Activated T-helper 2 cell treated with anti-CD3 and anti-CD28 coated beads, Interferon-gamma antibody, Interleukin-2, Interleukin-4, amounts not matched to agents 10 μg/mL and 5 μg/mL and 100 μg/mL, durations not matched to agents 14 hours and 24 hours and 36 hours (primary cell): ENCODE measurements at places on chromosomes 7 and 10.

- no peak for DNase-seq
- no peak overlapping the region for H3K4me3 ChIP-seq
- H3K27me3 ChIP-seq = no peaks in the 10 kb centered on the region
- H3K36me3 ChIP-seq = peaks cover 5% of the 10 kb centered on the region
Observed at GRCh38 chr7:151628846-151629604, 109.3 kb upstream of the RHEB start.

DNA sequence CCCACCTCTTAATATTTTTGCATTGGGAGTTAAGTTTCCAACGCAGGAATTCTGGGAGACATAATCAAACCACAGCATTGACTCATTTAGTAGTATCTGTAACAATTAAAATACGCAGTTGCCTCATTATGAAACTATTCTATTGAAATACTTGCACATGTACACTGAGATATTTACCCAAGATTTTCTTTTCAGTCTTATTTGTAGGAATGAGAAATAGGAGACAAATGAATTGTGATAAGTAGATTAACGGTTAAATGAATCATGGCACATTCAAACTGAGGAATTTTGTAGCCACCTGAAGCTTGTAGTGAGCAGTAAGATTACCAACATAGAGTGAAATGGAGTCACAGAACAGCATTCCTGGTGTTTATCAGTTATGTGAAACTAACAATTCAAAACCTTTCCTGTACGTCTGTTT lies 18.1 kb downstream of the RP9 start:
- no peak for DNase-seq
- no peaks in the 10 kb centered on the region for H3K27me3 ChIP-seq
- H3K4me1 ChIP-seq = no peaks in the 10 kb centered on the region
- H3K4me3 ChIP-seq = no peak overlapping the region
- H3K27ac ChIP-seq = no peak overlapping the region

- H3K4me1 ChIP-seq = peaks cover 1% of the 10 kb centered on the region
- H3K27ac ChIP-seq = no peak overlapping the region
- H3K4me3 ChIP-seq = no peak overlapping the region
- H3K36me3 ChIP-seq = peaks cover 32% of the 10 kb centered on the region
- H3K27me3 ChIP-seq = no peaks in the 10 kb centered on the region
Observed at GRCh38 chr10:70337201-70337651, 45.2 kb downstream of the LRRC20 start.

DNA sequence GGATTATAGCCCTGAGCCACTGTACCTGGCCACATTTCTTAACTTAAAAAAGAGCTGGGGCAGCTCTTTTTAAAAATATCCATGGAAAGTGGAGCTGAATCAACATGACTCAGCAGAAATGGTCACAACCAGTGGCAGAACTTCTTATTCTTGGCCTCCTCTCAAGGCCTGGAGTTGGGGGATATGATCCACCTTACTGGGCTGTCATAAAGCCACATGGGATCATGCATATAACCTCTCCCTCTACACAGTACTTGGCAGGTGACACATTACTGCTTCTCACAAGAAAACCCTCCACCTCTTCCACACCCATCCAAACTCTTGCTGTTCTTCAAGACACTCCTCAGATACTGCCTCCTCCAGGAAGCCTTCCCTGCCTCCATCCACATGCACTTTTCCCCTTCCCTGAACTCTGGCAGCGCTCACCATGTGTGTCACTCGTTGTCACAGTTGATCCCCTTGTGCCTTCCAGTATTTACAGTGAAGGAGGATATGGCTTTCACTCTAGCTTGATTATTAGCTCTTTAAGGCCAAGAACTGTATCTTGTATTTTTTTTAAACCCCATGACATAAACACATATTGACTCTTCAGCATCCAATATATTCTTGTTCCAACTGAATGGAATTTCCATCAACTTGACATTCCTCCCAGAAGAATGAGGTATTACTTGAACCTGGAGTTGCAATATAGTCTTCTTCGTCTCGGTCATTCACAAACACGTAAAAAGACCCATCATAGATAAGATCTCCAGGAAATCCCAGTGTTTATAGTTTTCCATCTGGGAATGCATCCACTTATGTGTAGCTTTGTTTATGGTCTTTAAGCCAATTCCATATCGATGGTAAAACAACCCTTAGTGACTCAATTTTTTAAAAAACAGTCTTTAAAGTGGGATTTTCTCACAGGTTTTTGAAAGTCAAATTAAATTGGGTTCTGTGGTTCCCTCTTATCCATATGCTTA lies 85.5 kb downstream of the TBXAS1 start:
- no peak overlapping the region for H3K4me3 ChIP-seq
- H3K27me3 ChIP-seq = peaks cover 9% of the 10 kb centered on the region
- peaks cover 19% of the 10 kb centered on the region for H3K4me1 ChIP-seq
- H3K36me3 ChIP-seq = no peaks in the 10 kb centered on the region

DNA sequence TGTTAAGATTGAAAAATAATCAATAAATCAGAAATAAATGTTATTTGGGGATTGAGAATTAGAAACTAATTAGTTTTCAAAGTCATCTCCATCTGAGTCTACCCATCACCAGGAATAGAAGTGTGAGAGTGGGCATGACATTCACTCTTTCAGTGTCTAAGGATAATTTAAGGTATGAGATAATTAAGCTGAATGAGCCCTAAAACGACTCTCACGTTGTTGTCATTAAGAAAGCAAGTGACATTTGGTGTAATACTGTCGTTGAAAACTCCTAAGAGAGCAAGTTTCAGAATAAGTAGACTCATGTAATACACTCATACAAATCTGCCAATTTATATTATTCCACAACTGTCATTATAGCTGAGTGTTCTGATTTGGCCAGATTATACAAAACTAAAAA lies 7.1 kb downstream of the AGMO start:
- no peaks in the 10 kb centered on the region for H3K36me3 ChIP-seq
- no peaks in the 10 kb centered on the region for H3K4me1 ChIP-seq
- H3K4me3 ChIP-seq = no peak overlapping the region
- H3K27me3 ChIP-seq = no peaks in the 10 kb centered on the region
- no peak for DNase-seq
- no peak overlapping the region for H3K27ac ChIP-seq

DNA sequence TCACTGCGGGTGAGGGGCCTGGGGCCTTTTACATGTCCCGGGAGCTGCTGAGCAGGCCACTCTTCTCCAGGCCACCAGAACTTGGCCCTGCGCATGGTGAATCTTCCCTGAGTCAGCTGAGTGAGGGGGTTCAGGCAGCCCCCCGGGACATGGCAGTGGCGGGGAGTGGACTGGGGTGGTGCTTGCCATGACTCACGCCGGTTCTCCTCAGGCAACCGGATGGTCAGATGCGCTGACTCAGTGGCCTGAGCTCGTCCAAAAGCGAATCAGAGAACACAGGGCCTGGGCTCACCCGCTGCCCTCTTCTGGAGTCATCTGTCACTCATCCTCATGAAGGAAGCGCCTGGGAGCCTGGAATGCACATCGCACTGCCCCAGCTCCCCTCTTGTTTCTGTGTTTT lies 33.5 kb downstream of the HTRA1 start:
- no peaks in the 10 kb centered on the region for H3K36me3 ChIP-seq
- no peak overlapping the region for H3K27ac ChIP-seq
- peaks cover 23% of the 10 kb centered on the region for H3K27me3 ChIP-seq
- no peak overlapping the region for H3K4me3 ChIP-seq
- DNase-seq = no peak

DNA sequence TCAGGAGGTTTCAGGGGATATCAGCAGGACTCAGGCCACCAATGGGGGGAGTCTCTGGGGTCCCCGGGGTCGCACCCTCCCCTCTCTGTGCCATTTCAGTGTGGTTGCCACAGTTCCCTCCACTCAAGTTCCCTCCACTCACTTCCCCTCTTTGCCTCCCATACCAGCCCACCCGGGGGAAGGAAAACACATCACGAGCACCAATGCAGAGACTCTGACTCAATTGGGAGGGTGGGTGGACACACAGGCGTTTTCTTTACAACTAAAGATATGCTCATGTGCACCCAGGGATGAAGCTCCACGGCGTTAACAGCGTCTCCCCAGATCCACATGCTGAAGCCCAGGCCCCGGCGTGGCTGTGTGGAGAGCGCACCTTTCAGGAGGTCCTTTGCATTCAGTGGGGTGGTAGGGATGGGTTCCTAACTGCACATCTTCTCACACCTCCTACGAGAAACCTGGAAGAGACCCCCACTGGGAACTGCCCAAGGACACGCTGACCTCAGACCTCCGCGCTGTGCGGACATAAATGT lies 254.1 kb downstream of the ZMYND11 start:
- H3K27ac ChIP-seq = no peak overlapping the region
- no peak for DNase-seq
- H3K4me3 ChIP-seq = no peak overlapping the region
- H3K36me3 ChIP-seq = no peaks in the 10 kb centered on the region

DNA sequence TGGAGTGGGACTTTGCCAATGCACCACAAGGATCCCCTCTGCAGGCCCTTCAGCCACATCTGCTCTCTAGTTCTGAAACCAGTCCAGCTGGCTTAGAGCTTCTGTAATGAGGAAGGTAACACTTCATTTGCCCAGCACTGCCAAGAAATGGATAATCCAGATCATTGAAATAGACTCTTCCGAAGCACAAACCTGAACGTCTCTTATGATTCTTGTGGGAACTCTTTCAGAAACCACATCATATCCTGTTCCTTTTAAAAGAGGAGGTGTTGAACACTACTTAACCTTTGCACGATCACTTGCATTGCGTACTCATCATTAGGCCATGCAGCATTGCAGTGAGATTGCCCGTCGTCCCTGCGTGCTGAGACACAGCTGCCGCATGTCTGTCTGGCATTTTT lies 25.8 kb upstream of the PLPP4 start:
- H3K36me3 ChIP-seq = no peaks in the 10 kb centered on the region
- DNase-seq = no peak
- H3K27me3 ChIP-seq = peaks cover 13% of the 10 kb centered on the region
- H3K27ac ChIP-seq = no peak overlapping the region

DNA sequence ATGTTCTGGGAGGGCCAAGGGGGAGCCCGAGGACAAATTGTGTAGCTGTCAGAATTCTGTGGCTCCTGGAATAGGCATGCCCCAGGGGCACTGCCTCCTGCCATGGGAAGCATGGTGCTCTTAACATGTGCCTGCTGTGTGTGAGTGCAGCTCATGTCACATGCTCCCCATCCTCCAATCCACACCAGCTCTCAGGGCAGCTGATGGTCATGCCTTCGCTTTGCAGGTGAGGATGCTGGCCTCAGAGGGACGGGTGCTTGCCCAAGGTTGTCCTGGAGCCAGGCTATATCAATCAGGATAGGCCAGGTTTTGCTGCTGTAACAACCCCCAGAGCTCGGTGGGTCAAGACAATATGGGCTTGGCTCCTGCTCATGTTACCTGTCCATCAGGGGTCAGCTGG lies 303.4 kb downstream of the RPS24 start:
- no peaks in the 10 kb centered on the region for H3K36me3 ChIP-seq
- H3K4me3 ChIP-seq = no peak overlapping the region
- DNase-seq = no peak
- no peak overlapping the region for H3K27ac ChIP-seq
- peaks cover 5% of the 10 kb centered on the region for H3K27me3 ChIP-seq

GRCh38 chr7:5586279-5586962 lies 162.8 kb upstream of the TNRC18 start:
- peaks cover 29% of the 10 kb centered on the region for H3K27me3 ChIP-seq
- no peak overlapping the region for H3K27ac ChIP-seq
- H3K4me1 ChIP-seq = peaks cover 10% of the 10 kb centered on the region
- DNase-seq = no peak
- H3K36me3 ChIP-seq = no peaks in the 10 kb centered on the region
- no peak overlapping the region for H3K4me3 ChIP-seq

- no peaks in the 10 kb centered on the region for H3K36me3 ChIP-seq
- H3K4me1 ChIP-seq = no peaks in the 10 kb centered on the region
- H3K27me3 ChIP-seq = no peaks in the 10 kb centered on the region
- DNase-seq = no peak
- H3K4me3 ChIP-seq = no peak overlapping the region
- H3K27ac ChIP-seq = no peak overlapping the region
Observed at GRCh38 chr7:82699773-82700186, 256.2 kb upstream of the CACNA2D1 start.

GRCh38 chr7:28070297-28071055 lies 110.1 kb downstream of the JAZF1 start:
- H3K27ac ChIP-seq = no peak overlapping the region
- H3K27me3 ChIP-seq = peaks cover 17% of the 10 kb centered on the region
- no peak for DNase-seq
- no peaks in the 10 kb centered on the region for H3K4me1 ChIP-seq

DNA sequence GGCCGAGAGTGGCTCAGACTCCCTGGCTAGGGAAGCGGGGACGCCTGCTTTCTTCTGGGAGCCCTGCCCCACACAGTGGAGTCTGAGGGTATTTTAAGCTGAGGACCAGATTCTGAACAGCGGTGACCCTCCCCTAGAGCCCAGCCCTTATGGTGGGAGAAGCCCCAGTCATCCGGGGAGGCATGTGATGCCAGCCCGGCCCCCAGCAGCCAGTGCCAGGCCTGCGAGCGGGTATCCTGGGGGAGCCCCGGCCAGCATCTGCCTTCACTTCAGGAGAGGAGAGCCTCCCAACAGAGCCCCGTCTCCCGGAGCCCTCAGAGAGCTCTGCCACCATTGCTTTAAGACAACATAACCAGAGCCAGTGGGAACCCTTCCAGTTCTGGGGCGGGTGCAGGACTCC lies 41.5 kb upstream of the DNAJB6 start:
- no peak for DNase-seq
- no peaks in the 10 kb centered on the region for H3K36me3 ChIP-seq
- no peaks in the 10 kb centered on the region for H3K27me3 ChIP-seq
- H3K4me3 ChIP-seq = no peak overlapping the region
- no peak overlapping the region for H3K27ac ChIP-seq

GRCh38 chr7:13988065-13988464 lies 1.4 kb downstream of the ETV1 start:
- no peaks in the 10 kb centered on the region for H3K4me1 ChIP-seq
- H3K27me3 ChIP-seq = peaks cover 2% of the 10 kb centered on the region
- H3K4me3 ChIP-seq = no peak overlapping the region
- H3K27ac ChIP-seq = no peak overlapping the region

DNA sequence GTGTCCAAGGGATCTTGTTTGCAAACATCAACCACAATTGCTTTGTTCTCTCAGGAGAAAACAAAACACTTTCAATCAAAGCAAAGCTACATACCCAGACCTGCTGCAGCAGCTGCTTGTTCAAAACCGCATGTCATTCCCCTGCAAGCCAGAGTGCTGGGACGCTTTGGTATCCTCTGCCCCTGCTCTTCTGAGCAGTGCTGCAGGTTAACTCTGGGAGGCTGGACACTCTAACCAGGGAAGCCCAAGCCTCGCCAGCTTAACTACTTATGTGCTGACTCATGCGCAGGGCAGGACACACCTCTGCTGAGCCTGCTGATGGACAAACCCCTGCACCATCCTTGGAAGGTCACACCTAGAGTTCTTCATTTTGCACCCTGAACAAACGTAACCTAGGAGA lies 28.2 kb upstream of the ASAH2 start:
- peaks cover 72% of the 10 kb centered on the region for H3K27me3 ChIP-seq
- H3K4me1 ChIP-seq = peaks cover 1% of the 10 kb centered on the region
- no peak overlapping the region for H3K4me3 ChIP-seq

GRCh38 chr7:14271441-14271840 lies 282.0 kb upstream of the ETV1 start:
- DNase-seq = no peak
- no peak overlapping the region for H3K27ac ChIP-seq
- no peaks in the 10 kb centered on the region for H3K36me3 ChIP-seq
- no peaks in the 10 kb centered on the region for H3K27me3 ChIP-seq

- H3K27me3 ChIP-seq = no peaks in the 10 kb centered on the region
- H3K36me3 ChIP-seq = no peaks in the 10 kb centered on the region
- H3K27ac ChIP-seq = no peak overlapping the region
- H3K4me3 ChIP-seq = no peak overlapping the region
- DNase-seq = peak; percentile 9
- H3K4me1 ChIP-seq = no peaks in the 10 kb centered on the region
Observed at GRCh38 chr10:106705681-106706100, 458.8 kb downstream of the SORCS1 start.
